ENCODE measurements at places on chromosomes 4 and X. TPM values are rescaled to one million over a fixed set of nuclear protein-coding genes. Genes with fewer than 3 reads are reported as not detected.
A peak's percentile ranks its signal among the peaks of the same experiment; 100 is the strongest.

DNA sequence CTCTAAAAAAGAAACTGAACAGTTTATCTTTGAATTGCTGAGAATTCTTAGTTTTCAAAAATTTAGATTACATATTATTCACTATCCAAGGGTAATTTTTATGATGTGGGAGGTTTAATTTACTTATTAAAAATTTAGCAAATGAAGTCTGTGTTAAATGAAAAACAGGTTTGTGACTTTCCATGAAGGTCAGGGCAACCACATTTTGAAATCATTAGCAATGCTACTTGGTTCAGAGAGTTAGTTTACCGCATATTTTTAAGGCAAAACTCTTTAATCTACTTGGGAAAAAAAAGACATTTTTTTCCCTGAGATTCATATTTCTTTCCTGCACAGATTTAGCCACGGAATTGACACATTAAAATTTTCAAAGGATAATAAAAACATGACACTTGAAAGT is 37.3 kb upstream of the PRSS12 start:
- no peaks in the 10 kb centered on the region for H3K4me1 ChIP-seq
- peaks cover 14% of the 10 kb centered on the region for H3K27me3 ChIP-seq
- H3K4me3 ChIP-seq: no peak overlapping the region
- no peaks in the 10 kb centered on the region for H3K36me3 ChIP-seq
- no peak for DNase-seq

GRCh38 chrX:110786486-110786885 is 9.1 kb downstream of the CHRDL1 start:
- H3K4me1 ChIP-seq: no peaks in the 10 kb centered on the region
- no peak for DNase-seq
- no peaks in the 10 kb centered on the region for H3K36me3 ChIP-seq
- no peak overlapping the region for H3K27ac ChIP-seq
- peaks cover 8% of the 10 kb centered on the region for H3K27me3 ChIP-seq

Gene VCX3B
- total RNA-seq: not detected

- no peaks in the 10 kb centered on the region for H3K27me3 ChIP-seq
- peak overlapping the region; percentile 59 for H3K4me3 ChIP-seq
- peak overlapping the region; percentile 27 for H3K27ac ChIP-seq
- peaks cover 6% of the 10 kb centered on the region for H3K4me1 ChIP-seq
- peaks cover 2% of the 10 kb centered on the region for H3K36me3 ChIP-seq
These were observed 6.1 kb upstream of the USP11 start for GRCh38 chrX:47226531-47227333.

Gene CPZ
- not detected for total RNA-seq

Gene GPR173
- total RNA-seq: not detected

Gene OFD1
- total RNA-seq: 54.7 TPM

Gene DYNLT3
- 40.2 TPM for total RNA-seq

DNA sequence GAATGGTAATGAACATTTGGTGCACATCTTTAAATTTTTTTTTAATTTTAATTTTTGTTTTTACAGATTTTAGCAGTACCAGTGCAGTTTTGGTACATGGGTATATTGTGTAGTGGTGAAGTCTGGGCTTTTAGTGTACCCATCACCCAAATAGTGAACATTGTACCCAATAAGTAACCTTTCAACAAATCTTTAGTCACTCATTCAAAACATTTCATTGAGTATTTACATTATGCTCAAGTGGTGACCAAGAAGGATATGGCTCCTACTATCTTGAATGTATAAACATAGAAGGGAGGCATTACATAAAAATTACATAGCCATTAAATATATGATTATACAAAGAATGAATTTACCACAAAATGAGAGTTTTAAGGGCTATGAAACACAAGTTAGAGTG is 223.3 kb downstream of the SPRY1 start:
- DNase-seq: no peak
- peaks cover 8% of the 10 kb centered on the region for H3K4me1 ChIP-seq
- H3K27ac ChIP-seq: no peak overlapping the region
- no peak overlapping the region for H3K4me3 ChIP-seq
- no peaks in the 10 kb centered on the region for H3K36me3 ChIP-seq

- peak overlapping the region; percentile 52 for H3K4me3 ChIP-seq
- H3K4me1 ChIP-seq: peaks cover 14% of the 10 kb centered on the region
- H3K36me3 ChIP-seq: no peaks in the 10 kb centered on the region
- no peak for DNase-seq
These were observed 195.2 kb upstream of the STK26 start for GRCh38 chrX:131827935-131828334.

DNA sequence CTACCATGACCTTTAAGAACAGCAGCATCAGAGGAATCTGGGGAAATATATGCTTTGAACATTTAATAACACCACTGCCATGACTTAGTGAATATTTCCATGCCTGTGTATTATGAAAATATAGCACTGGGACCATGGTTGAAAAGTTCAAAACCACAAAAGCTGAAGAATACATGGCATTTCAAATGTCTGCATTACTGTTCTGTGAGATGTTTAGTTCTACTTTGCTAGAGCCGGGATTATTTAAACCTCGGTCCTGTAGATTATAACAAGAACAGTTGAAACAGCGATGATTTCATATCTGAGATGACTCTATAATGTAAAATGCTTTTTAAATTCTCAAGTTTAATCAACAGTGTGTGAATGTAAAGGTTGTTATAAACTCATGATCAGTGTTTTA is 126.7 kb upstream of the AGA start:
- H3K4me3 ChIP-seq: no peak overlapping the region
- DNase-seq: no peak
- H3K27ac ChIP-seq: no peak overlapping the region
- H3K4me1 ChIP-seq: peaks cover 2% of the 10 kb centered on the region

DNA sequence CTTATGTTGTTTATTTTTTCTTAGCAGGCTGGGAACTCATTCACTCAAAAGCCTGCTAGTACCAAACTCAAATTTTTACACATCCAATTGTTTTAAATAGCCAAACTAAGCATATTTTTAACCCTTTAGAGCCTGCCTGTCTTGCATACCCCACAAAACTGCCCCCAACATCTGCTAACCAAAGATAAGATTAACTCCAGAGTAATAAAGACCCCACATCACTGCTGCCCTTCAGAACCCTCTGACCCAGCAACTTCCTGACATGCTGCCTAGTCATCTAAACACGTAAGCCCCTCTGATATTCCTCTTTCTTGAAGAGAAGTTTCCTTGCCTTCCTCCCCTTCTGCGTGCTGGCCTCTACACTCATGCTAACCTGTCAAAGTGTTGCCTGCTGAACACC is 60.7 kb upstream of the ASB12 start:
- H3K27ac ChIP-seq: no peak overlapping the region
- H3K36me3 ChIP-seq: no peaks in the 10 kb centered on the region
- no peaks in the 10 kb centered on the region for H3K27me3 ChIP-seq
- H3K4me1 ChIP-seq: no peaks in the 10 kb centered on the region

DNA sequence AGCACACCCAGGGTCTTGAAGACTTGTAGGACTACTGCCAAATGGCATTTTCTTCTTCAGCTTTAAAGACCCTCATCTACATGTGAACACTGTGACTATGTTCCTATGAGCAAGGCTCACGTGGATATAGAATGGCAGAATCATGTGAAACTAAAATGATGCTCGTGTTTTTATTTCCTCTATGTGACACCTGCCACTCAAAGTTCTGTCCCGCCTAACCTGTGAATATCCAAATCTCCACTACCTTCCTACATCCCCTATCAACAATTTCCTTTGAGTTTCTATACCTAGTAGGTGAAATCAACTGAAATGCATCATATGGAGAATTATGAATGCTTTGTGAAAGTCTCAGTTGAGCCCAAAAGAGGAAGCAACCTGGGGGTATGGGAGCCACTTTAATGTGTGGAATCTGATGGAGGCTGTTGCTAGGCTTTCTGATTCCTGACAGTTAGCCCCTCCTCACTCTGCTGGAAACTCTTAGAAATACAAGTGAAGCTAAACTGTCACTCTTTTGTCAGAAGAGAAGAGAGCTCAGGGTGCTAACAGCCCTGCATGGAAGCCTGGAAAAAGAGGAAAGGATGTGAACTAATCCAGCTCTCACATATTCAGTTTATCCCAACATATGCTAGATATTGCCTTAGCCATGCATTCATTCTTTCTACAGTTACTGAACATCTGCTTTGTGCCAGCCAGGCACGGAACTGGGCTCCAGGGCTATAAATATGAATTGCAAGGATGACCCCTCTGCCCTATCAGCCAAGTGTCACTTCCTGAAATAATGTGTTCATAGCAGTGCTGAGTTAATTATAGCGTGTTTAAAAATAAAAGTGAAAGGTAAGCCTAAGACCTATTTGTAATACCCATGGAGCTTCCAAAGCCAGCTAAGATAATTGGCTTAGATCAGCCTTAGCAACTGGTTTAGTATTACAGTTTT is 11.0 kb downstream of the LHFPL1 start:
- no peaks in the 10 kb centered on the region for H3K36me3 ChIP-seq
- H3K27me3 ChIP-seq: no peaks in the 10 kb centered on the region
- no peak overlapping the region for H3K27ac ChIP-seq
- H3K4me1 ChIP-seq: no peaks in the 10 kb centered on the region
- no peak for DNase-seq

DNA sequence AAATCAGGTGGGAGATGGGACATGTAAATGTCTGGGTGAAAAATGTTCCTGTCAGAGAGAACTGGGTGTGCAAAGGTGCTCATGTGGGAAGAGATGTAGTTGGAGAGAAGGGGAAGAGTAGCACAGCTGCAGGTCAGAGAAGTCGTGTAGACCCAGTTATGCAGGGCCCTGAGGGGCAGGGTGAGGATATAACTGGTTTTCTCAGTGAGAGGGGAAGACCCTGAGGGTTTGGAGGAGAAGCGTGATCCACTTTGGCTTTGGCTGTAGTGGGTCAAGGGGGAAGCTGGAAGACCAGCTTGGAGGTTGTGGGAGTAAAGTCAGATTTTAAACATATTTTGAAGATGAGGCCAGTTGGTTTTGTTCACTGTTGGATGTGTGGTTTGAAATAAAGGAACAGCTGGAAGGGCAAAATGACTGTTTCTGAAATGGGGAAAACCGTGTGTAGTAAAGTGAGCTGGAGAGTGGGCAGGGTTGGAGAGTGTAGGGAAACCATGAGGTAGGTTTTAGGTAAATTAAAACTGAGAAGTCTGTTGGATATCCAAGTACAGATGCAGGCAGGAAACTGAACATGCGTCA is 44.2 kb downstream of the NAP1L5 start:
- peaks cover 27% of the 10 kb centered on the region for H3K36me3 ChIP-seq
- peak overlapping the region; percentile 87 for H3K27ac ChIP-seq

Gene FAT4
- total RNA-seq: not detected

- H3K4me3 ChIP-seq: no peak overlapping the region
- no peaks in the 10 kb centered on the region for H3K27me3 ChIP-seq
- H3K27ac ChIP-seq: no peak overlapping the region
- DNase-seq: no peak
These were observed 275.4 kb upstream of the MAOA start for GRCh38 chrX:43380704-43381103.

DNA sequence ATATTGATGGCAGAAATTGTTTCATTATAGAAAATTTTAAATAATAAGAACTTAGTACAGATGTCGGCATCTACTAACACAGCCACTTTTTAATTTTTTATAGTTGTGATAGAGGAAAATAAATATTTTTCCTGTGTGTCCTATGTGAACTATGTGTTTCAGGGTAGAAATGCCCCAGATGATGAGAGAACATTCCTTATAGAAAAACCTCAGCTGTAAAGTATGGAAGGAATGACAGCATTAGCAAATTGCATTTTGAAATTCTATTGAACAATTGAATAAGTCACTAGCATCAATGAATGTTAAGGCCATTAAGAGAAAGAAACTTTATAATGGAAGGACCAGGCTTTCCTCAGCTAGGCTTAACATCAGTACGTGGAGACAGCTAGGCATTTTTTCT is 149.2 kb downstream of the CFAP299 start:
- no peak overlapping the region for H3K27ac ChIP-seq
- no peaks in the 10 kb centered on the region for H3K27me3 ChIP-seq
- H3K4me1 ChIP-seq: peaks cover 3% of the 10 kb centered on the region
- H3K4me3 ChIP-seq: no peak overlapping the region

GRCh38 chr4:8255698-8256441 is 13.7 kb upstream of the HTRA3 start:
- no peak for DNase-seq
- H3K36me3 ChIP-seq: no peaks in the 10 kb centered on the region
- H3K27ac ChIP-seq: peak overlapping the region; percentile 68
- H3K4me1 ChIP-seq: no peaks in the 10 kb centered on the region
- H3K4me3 ChIP-seq: no peak overlapping the region

Gene F8A1
- 18.0 TPM for total RNA-seq

Gene TIGD4
- 0.40 TPM for total RNA-seq

DNA sequence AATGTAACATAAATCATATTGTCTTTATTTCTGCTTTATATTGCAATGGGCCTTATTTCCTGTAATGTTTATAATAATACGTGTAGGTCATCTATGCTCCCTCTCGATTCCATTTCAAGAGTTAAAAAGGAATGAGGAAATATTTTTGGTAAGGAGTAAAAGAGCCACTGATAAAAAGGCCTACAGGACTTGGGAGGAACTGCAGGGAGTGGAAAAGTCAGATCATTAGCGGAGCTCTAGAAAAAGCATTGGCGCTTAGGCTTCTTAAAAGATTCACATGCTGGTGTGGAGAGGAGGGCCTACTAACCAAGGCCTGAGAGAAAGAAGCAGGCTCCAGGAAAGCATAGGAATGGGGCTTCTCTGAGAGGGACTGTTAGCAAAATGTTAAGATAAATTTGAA is 82.9 kb upstream of the PNPLA4 start:
- no peaks in the 10 kb centered on the region for H3K36me3 ChIP-seq
- no peaks in the 10 kb centered on the region for H3K4me1 ChIP-seq
- H3K27ac ChIP-seq: no peak overlapping the region
- no peak for DNase-seq

- H3K4me1 ChIP-seq: peaks cover 10% of the 10 kb centered on the region
- DNase-seq: no peak
- no peak overlapping the region for H3K4me3 ChIP-seq
- peaks cover 36% of the 10 kb centered on the region for H3K27me3 ChIP-seq
These were observed 183.7 kb downstream of the SOWAHB start for GRCh38 chr4:76714226-76714625.

GRCh38 chrX:122567911-122568310 is 616.2 kb upstream of the GRIA3 start:
- no peaks in the 10 kb centered on the region for H3K4me1 ChIP-seq
- H3K4me3 ChIP-seq: no peak overlapping the region

- no peak overlapping the region for H3K27ac ChIP-seq
- peaks cover 54% of the 10 kb centered on the region for H3K27me3 ChIP-seq
- no peak for DNase-seq
- H3K36me3 ChIP-seq: peaks cover 3% of the 10 kb centered on the region
These were observed 69.6 kb downstream of the HOPX start for GRCh38 chr4:56611501-56611900.

Gene TEX28
- not detected for total RNA-seq

GRCh38 chrX:98755912-98756311 is 1654.2 kb downstream of the PCDH19 start:
- H3K4me1 ChIP-seq: no peaks in the 10 kb centered on the region
- no peaks in the 10 kb centered on the region for H3K36me3 ChIP-seq
- no peak overlapping the region for H3K27ac ChIP-seq
- DNase-seq: no peak
- H3K4me3 ChIP-seq: no peak overlapping the region

Gene CNOT6L
- 142 TPM for total RNA-seq

DNA sequence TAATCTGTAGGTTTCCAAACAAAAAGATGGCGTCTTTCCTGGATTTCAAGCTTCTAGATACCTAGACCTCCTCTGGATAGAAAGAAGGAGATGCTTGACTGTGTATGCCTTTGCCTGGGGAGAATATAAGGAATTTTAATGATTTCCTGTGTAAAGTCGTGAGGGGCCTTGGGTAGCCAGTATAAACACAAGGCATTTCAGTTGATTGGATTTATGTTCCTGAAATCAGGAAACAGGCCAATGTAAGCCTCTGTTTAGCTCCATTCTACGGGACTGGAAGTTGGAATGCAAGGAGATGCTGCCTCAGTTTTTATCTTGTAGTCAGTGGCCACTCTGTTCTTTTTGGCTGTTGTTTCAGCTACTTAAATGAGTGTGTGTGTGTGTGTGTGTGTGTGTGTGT is 137.2 kb downstream of the GUCY2F start:
- no peak overlapping the region for H3K27ac ChIP-seq
- no peaks in the 10 kb centered on the region for H3K36me3 ChIP-seq
- H3K4me1 ChIP-seq: no peaks in the 10 kb centered on the region
- H3K4me3 ChIP-seq: no peak overlapping the region
- H3K27me3 ChIP-seq: no peaks in the 10 kb centered on the region
- DNase-seq: no peak

Data from T-helper 17 cell (primary cell).